ENCODE measurements at places on chromosomes 12 and 14.

GRCh38 chr12:112987561-112987960, 9.2 kb downstream of the OAS2 start:
- no peak for DNase-seq

DNA sequence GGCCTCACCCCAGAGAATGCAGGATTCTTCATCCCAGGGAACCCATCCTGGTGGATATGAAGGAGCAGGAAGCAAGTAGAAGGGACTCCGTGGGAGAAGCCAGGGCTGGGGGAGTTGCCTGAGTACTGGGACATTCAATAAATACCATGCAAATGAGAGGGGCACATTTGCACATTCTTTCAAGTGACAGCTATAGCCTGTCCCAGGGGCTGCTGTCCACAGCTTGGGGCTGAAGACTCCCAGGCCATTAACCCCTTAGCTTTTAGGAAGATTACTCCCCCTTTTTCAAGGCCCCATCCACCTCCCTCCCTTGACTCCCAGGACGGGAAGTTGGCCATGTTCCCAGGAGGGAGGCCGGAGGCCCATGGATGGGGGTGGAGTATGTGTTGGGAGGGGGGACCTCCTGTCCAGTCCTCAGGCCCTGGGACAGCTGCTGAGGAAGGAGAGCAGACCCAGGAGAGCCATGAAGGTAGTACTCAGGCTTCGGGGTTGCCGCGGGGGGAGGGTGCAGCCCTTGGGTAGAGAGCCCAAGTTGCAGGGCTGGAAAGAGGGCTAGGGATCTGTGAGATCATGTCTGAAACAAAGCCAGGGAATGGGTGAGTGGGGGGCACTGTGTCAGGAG, 974 bp upstream of the TNS2 start:
- DNase-seq, result no peak

DNA sequence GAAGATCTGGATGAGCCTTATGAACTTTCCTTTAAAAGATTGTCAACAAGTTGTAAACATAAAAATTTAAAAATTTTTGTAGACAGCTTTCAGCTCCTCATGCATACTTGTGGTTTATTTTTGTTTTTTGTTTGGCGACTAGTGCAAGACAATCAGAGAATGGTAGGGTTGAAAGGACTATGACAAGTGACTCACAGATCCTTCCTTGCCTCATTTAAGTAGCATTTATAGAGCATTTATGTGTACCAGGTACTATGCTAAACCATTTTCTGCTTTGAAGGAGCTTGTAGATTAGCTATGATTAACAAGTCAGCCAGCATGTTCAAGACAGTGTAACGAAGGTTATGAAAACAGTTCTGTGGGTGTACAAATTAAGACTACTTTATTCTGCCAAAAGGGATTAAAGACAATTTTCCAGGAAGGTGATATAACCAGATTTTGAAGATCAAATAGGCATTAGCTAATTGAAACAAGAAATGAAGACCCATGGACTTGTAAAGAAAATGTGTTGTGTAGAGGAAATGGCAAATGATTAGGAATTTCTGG, 122.0 kb downstream of the PCNX1 start:
- DNase-seq, result no peak

- no peak for DNase-seq
Measured at GRCh38 chr12:76020281-76020680, 11.3 kb downstream of the PHLDA1 start.

- DNase-seq, result peak; percentile 63
Measured at GRCh38 chr12:95214466-95214865, 2.8 kb downstream of the FGD6 start.

DNA sequence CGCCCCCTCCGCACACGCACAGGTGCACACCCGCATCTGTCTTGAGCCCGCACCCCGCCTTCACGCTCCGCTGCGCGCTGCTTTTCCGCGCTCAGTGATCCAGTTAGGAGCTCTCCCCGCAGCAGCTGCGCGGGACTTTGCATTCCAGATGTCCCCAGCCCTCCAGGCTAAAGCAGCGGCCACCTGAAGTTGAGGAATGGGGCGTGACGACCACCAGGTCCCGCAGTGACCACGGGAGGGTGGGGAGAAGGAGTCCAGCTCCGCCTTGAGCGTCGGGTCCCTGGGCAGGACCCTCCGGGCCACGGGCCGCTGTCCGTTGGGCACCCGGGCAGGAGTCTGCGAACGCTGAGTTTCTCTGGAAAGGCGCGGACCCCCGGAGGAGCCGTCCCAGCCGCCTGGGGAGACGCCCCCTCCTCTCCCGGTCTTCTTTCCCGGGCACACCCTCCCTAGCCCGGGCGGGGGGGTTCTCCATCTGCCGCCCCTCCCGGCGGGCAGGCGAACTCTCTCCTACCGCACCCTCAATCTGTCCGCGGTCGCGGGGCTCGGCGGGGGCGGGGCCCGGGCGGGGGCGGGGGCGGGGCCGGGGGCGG, 334 bp upstream of the TMEM132C start:
- peak; percentile 15 for DNase-seq
